ENCODE measurements at places on chromosomes 7 and 10. TPM values are rescaled to one million over a fixed set of nuclear protein-coding genes. Genes with fewer than 3 reads are reported as not detected.

DNA sequence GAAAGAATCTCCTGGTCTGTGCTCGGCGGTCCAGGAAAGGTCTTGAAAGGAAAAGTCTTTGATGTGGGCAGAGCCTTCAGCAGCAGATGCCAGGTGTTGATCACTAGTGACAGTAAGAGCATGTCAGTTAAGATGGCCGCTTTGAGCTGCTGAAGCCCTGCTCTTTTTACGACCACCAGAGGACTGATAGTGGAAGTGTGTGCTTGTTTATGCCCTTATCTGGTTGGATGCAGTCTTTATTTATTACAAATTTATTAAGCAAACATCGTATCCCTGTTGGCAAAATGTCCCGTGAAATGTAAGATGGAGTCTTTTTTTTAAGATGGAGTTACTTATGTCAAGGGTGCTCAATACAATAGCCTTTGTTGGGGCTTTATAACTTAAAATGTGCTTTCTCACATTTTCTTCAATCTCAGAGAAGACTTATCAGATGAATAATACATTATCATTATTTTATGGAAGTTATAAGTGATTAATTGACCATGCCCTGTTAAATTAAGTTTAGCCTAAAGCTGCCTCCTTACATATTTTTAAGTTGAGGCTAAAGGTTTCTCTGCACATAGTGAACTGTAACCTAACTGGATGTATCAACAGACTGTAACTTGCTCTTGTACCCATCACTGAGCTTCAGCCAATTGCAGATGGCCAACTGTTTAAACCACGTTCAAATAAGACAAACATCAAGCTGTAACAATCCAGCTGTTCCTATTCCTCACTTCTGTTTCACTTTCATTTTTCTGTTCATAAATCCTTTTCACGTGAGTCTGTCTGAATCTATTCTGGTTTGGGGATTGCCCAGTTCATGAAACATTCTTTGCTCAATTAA lies 97.4 kb upstream of the PIK3CG start:
- no peak for DNase-seq

DNA sequence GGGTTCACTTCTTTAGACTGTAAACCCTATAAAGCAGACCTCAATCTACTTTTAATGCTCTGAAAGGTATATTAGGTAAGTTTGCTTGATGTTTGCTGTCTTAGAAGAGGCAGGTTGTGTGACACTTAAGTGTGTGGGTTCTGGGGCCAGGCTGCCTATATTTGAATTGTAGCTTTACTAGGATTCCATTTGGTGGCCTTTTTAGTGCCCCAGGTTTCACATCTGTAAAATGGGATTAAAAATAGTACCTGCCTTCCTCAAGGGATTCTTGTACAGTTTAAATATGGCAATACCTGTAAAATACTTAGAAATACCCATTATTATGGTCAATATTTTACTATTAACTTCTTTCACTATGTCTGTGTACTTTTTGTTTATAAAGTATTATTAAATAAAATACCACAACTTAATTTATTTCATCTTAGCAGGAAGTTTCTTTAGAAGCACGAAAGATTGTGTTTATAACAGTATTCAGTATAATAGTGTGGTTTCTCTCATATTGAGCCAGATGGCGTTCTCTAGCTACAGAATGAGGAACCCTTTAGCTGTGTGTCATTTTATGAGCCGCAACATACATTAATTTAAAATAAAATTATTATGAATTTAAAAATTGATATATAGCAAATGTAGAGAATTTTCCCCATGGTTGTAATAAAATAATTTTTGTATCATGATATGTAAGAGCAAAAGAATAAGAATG lies 94.2 kb downstream of the CDK14 start:
- no peak for DNase-seq

- no peak for DNase-seq
Measured at GRCh38 chr10:5958077-5958476, 19.3 kb downstream of the IL15RA start.

DNA sequence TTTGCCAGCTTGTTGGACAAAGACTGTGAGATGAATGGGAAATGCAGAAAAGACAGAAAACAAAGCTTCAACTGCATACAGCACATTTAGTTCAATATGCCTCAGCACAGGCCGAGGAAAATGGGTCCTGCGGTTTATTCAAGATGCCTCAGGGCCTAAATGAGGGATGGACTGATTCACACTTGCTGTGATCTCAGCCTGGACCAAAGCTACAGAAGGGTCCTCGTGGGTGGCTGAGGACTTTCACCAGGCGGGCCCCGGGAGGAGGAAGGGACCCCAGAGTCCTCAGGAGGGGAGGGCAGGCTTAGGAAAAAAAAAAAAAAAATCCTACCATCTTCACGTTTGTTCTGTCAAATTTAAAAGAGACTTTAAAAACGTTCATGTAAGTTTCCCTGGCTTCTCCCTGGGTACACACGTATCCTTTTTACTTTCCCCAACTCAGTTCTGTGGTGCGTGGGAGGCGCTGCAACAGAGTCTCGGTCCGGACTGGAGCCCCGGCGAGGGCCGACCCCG lies 624 bp upstream of the ZNF783 start:
- no peak for DNase-seq

Gene LRIT1
- polyA plus RNA-seq, result not detected

Gene SLC25A28
- 38.2 TPM for polyA plus RNA-seq

Gene FBXO24
- polyA plus RNA-seq, result 1.7 TPM

Gene GIMAP8
- polyA plus RNA-seq, result 10.4 TPM

Gene MPP7
- polyA plus RNA-seq, result 6.9 TPM

GRCh38 chr10:33320288-33320687 lies 14.2 kb downstream of the NRP1 start:
- no peak for DNase-seq

- no peak for DNase-seq
Measured at GRCh38 chr7:110521357-110521911, 569.5 kb upstream of the LRRN3 start.

DNA sequence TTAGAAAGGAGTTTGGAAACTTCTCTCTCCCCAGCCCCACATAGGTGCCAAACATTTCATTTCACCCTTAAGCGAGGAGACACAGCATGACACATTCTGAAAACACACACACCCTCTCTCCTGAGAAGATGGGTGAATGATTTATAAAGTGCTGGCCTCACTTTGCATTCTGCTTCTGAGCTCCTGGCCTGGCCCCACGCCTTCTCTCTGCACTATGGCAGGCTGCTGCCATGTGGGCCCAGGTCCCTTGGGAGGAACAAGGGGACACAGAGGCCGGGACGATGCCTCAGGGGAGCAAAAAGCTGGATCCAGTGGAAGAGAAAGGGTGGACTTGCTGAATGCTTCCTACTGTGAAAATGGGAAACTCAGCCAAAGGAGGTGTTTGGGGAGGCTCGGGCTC lies 56.0 kb downstream of the CPXM2 start:
- no peak for DNase-seq

GRCh38 chr7:100614308-100614861 lies 2.0 kb downstream of the MOSPD3 start:
- DNase-seq, result no peak

DNA sequence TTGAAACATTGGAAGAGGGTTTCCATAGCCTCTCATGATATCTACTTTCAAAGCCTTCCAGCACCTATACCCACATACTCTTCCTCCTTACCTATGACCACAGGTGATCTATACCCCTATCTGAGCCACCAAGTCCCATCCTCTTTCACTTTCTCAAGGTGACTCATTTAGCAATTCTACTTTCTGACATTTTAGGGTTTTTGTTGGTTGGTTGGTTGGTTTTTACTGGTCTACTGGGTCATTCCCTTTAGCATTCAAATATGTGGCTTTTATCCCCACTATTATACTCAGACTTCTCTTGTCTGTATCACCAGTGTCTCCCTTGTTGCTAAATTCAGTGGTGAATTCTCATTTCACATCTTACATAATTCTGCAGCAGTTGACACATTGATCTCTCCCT lies 130.4 kb upstream of the STEAP4 start:
- DNase-seq, result no peak

Gene PRKCQ
- 13.8 TPM for polyA plus RNA-seq

Gene CUZD1
- polyA plus RNA-seq, result 2.2 TPM

Gene LIPJ
- 0.32 TPM for polyA plus RNA-seq

- no peak for DNase-seq
Measured at GRCh38 chr10:68096913-68097516, 12.3 kb upstream of the MYPN start.

Gene HKDC1
- polyA plus RNA-seq, result 15.6 TPM

Gene SNCG
- polyA plus RNA-seq, result 11.6 TPM

DNA sequence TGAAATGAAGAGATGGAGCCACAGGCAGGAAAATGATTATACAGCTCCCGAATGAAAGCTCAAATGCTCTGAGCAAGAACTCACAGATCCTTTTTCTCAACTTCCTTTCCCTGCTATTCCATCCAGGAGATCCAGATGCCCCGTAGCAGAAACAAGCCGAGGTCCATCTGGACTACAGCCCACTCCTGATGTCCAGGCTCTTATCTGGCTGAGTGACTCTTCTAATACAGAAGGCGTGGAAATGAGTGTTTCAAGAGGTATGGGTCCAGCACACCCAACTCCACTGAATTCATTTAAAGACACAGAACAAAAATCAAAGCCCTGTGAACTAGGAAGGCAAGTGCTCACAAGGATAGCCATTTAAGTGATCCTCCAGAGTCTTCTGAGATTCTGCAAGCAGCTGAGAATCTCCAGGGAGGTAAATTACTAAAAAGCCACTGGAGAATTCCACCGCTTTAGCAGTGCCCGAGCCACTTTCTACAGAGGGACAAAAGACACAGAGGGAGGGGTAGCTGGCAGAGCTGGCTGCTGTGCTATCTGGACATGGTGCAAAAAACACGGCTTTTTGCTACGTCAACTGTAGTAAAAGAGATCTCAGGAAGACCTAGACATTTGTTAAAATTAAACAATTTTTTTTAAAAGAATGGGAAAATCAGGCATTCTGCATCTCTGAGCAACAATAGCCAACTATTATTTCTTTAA lies 24.5 kb downstream of the FAM171A1 start:
- no peak for DNase-seq

Gene ELFN1
- 14.8 TPM for polyA plus RNA-seq

- DNase-seq, result no peak
Measured at GRCh38 chr7:105141068-105141467, 127.1 kb downstream of the KMT2E start.

GRCh38 chr7:104694710-104695109 lies 319.3 kb upstream of the KMT2E start:
- DNase-seq, result no peak

GRCh38 chr10:97089209-97089870 lies 96.4 kb downstream of the SLIT1 start:
- no peak for DNase-seq

DNA sequence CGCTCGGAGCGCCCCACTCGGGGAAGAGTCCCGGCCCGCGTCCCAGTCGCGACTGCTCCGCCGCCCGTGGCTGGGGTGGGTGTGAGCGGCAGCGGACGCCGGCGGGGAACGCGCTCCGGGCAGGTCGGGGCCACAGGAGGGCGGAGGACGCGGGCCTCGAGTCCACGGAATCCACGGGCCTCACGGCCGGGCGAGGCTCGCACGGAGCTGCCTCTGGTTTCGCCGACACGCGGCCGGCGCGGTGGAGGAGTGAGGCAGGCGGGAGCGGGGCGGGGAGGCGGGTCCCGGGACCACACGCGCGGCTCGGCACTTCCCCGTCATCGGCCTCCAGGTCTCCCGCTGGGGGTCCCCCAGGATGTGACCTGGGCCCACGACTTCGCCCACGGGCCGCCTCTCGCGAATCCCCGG lies 533 bp upstream of the NKX6-2 start:
- DNase-seq, result no peak

DNA sequence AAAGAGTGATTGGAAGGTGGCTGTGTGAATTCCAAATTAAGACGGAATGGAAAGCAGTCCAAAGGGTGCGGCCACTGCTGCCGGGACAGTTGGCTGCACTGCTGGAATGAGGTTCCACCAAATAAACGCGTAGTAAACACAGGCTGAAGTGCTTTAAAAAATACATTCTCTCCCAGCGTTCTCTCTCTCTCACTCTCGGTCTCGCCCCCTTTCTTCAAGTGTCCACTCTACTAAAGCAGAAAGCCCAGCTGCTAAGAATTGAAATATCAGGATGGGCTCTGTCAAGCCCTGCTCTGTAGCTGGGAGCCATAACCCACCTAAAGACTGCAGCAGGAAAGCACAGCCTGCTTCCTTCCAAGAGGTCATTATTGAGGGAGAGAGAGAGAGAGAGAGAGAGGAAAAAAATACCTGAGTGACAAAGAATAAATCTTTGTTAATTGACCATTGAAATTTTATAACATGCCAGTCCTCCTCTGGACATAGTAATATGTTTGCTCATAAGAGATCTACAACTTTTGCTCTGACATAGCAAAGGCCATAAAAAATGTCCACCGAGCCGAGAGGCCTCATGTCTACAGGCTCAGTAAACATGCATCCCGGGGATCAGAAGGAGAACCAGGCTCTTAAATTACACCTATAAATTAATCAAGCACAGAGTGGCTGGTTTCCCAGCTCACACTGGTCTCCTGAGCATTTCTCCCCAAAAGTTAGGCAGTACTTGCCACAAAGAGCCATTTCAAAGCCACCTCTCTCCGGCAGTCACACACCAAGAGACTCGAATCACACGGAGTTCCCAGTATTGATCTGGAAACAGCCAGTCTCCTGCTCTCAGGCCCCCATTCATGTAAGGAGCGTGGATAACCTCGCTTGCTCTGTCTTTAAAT lies 72.8 kb downstream of the FGFR2 start:
- peak; percentile 78 for DNase-seq

- no peak for DNase-seq
Measured at GRCh38 chr7:45976485-45976856, 55.4 kb upstream of the IGFBP3 start.

GRCh38 chr7:140684066-140684950 lies 11.6 kb downstream of the ADCK2 start:
- no peak for DNase-seq

DNA sequence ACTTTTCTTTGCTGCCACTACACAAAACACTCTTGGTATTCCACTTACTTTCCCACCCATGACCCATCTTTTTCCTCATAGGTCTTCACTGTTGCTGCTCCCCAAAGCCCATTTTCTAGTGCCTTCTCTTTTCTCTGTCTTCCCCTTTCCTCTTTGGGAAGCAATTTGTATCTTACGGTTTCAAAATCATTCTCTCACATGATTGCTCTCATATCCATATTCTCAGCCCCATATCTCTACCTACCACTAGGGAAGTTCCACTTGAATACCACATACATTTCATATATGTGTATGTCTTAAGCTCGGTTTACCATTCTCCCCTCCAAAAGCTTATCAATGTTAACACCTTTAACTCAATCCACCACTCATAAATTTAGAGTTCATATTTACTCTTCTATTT lies 3.2 kb upstream of the UBE2D1 start:
- no peak for DNase-seq

GRCh38 chr7:1706381-1706720 lies 36.3 kb downstream of the ELFN1 start:
- no peak for DNase-seq

DNA sequence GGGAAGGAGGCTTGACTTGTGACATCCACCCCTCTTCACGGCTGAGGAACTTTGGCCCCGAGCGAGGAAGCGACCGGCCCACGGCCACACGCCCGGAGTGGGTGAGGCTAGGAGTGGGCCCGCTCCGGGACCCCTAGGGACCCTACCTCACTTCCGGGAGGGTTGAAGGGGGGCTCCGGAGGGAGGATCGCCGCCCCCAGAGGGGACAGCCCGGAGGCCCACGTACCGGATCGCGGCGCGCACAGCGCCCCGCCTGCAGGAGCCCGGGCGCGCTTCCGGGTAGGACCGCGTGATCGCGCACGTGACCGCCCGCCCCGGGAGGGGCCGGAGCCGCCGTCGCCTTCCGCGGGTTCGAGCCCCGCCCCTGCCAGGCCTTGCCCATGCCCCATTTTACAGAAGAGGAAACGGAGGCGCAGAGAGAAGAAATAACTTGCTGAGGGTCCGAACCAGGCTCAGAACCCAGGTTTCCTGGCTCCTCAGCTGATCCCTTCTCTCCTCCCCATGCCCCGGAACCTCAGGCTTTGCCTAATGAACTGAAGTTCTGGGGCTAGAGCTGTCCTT lies at the start of gene HPS1:
Gene HPS1 (minus strand): TSS at position 275 of the 561 bp plus-strand sequence. CDS start 3,695 bp downstream, outside the sequence.
- peak; percentile 42 for DNase-seq
